ENCODE measurements at places on chromosomes 7 and 10.

DNA sequence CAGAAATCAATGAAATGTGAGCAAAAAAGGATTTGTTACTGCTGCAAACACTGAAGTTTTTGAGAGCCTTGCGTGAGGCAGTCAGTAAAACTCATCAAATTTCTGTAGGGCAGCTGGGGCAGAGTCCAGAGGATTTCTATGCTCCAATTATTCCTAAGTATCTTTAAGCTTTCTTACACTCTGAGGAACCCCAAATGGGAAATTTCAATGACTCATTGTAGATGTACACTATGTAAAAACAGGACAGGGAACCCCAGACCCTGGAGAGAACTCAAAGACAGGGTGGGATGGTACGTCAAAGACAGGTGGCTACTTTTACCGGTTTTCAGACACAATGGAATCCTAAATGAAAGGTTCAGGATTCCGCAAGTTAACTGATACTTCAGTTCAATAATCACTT is 120.2 kb downstream of the TNS3 start:
- DNase-seq, result no peak

DNA sequence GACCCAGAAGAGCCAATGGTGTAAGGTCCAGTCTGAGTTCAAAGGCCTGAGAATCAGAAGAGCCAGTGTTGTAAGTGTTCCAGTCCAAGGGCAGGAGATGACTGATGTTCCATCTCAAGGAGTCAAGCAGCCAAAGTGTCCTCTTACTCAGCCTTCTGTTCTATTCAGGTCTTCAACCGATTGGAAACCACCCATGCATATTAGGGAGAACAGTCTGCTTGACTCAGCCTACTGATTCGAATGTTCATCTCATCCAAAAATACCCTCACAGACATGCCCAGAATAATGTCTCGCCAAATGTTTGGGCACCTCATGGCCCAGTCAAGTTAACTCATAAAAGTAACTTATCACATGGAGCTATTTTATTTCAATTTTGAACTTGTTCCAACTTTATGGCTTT is 2.9 kb upstream of the WDFY4 start:
- DNase-seq, result no peak

GRCh38 chr7:123792547-123792946 is 43.7 kb upstream of the WASL start:
- no peak for DNase-seq

GRCh38 chr10:102527546-102527945 is 23.8 kb downstream of the SUFU start:
- no peak for DNase-seq

- no peak for DNase-seq
Observed at GRCh38 chr10:25811052-25811685, 122.9 kb upstream of the MYO3A start.

DNA sequence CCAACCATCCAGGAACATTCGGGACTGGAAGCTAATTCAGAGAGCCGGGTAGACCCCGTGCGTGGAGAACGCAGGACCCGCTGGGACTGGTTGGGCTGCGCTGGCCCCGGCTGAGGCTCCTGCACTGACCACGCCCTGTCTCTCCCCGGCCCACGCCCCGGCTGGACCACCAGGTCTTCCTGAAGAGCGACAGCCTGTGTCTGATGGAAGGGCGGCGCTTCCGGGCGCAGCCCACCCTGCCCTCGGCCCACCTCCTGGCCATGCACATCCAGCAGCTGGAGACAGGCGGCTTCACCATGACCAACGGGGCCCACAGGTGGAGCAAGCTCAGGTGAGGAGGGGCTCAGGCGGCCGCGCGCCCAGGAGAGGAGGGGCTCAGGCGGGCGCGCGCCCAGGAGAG is 10.2 kb upstream of the UTF1 start:
- DNase-seq, result no peak

GRCh38 chr7:29194594-29195427 is at the start of gene CHN2:
Gene CHN2 (plus strand): TSS chr7:29194775.
- peak; percentile 38 for DNase-seq

DNA sequence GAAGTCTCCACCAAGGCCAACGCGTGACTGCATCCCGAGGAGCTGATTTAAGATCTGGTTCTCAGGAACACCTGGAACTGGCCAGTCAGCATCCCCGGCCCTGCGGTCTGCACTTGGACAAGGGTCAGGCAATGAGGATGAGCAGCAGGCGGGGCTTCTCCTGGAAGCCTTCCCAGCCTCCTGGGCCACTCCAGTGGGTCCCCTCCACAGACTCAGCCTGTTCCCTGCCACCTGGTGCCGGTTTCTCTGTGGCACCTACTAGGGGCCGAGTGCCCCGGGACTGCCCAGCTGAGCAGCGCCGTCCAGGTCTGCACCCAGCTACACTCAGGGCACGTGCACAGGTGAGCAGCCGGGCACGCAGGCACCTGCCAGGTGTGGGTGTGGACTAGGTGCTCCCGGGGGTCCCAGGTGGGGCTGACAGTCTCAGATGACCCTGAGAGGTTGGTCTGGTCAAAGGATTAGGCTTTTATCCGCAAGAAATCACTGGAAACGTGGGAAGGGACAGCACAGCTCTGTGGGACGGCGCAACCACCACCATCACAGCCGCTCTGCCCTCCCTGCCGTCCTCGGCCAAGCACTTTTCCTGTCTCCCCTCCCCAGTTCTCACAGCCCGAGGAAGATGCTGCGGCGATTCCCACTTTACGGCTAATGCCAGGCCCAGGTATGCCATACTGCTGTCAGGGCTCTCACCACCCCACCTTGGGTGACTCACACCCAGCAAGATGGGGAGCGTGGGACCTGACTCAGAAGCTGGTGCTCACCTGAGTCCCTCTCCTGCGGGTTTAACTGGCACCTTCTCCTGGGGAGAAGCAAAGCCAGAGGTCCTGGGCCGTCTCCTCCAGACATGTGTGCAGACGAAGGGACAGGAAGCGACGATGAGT is 166.0 kb downstream of the RNF216 start:
- no peak for DNase-seq

DNA sequence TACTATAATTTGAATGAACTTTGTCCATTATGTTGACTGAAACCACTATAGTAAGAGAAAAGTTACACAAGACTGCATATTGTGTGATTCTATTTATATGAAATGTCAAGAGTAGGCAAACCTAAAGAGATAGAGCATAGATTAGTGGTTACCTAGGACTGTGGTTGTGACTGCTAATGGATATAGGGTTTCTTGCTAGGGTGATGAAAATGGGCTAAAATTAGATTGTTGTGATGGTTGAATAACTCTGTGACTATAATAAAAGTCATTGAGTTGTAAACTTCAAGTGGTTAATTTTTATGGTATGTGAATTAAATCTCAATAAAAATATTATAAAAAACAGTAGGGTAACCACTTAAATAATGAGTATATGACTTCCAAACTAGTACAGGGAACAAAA is 142.9 kb upstream of the AHR start:
- no peak for DNase-seq

GRCh38 chr7:33509206-33509605 is 379.8 kb downstream of the BBS9 start:
- DNase-seq, result no peak

DNA sequence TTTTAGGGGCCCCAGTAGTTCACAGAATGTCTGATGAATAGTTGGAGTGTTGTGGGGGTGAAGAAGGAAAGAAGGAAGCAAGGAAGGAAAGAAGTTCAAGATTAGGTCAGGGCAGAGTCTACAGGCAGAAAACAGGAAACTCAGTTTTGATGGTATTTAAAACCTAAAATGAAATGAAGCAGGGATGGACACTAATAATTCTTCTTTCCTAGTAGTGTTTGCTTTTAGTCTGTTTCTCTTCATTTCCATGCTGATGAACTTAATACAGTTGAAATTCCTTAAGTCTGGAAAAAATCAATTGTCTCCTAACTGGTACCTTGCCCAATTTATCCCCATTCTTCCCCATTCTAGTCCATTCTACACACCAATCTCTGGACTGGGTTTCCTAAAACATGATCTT is 59.0 kb upstream of the GSAP start:
- no peak for DNase-seq

DNA sequence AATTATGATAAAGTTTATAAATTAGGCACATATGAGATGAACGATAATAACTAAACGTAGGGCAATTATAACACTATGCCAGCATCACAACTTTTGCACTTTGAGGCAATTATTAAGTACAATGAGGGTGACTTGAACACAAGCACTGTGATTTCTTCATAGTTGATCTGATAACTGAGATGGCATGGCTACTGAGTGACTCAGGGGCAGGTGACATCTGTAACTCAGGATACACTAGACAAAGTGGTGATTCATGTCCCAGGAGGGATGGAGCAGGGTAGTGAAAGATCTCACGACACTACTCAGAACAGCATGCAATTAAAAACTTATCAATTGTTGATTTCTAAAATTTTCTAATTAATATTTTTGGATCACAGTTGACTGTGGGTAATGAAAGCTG is 98.3 kb upstream of the ARHGAP21 start:
- DNase-seq, result no peak

DNA sequence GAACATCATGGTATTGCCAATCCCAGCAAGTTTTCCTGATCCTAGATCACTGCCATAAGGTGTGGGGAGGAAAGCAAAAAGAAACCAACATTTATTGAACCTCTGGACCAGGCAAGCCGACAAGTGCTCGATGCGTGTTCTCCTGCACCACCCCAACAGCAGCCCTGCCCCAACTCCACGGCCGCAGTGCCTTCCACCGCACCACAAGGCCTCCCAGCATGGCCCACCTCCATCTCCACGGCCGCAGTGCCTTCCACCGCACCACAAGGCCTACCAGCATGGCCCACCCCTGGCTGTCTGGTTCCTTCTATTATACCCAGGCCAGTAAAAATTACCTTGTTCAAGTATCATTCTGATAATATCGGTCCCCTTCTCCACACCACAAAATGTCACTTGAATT is 8.7 kb downstream of the HIPK2 start:
- no peak for DNase-seq

DNA sequence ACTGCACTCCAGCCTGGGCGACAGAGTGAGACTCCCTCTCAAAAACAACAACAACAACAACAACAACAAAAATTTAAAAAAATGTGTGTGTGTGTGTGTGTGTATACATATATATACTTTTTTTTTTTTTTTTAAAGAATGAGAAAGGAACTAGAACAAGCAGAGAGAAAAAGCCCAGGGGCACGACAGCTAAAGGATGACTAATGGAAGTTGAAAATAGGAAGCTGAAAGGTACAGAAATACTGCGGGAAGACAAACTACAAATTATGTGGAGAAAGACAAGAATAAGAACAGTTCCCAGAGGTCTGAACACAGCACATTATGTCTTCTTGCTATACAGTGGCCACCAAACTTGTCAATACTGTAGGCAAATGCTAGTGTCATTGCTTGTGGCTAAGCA is 141.9 kb upstream of the PRSS1 start:
- DNase-seq, result no peak

GRCh38 chr7:157881048-157881771 is 544.4 kb downstream of the DNAJB6 start:
- DNase-seq, result no peak

- no peak for DNase-seq
Observed at GRCh38 chr7:33798686-33799325, 106.5 kb upstream of the BMPER start.

DNA sequence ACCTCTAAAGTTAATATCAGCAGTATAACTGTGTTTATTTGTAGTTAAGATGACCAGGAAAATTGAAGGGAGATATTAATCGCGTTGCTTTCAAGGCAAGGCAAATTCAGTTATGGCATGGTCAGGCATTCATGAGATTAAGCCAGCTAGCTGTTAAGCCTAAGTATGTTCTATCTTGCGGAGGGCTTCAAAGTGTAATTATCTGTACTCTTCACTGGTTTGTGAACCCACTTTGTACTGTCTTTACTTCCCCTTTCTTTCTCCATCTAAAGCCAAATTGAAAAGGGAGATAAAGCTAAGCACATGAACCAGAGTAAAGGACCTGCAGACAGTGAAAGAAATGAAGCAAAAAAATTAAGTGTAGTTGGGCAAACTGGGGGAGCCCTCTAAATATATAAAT is 483.1 kb upstream of the NRP1 start:
- no peak for DNase-seq

DNA sequence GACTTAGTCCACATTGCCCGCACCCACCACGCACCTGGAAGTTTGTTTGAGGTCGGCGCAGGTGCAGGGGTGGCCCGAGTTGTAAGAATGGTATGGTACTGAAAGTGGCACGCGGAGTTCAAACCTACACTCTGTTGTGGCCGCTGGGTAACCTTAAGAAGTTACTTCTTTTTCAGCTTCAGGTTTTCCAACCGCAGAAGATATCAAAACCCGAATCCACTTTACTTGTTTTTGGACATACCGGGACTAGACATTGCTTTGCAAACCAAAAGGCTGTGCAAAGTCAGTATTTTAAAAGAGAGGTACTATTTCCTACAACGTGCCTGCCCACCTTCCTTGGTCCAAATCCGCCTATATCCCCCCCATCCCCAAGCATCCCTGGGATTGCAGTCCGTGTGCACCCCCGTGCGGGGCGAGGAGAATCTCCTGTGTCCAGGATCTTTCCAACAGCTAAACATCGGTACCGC is 1.0 kb downstream of the IGFBP3 start:
- no peak for DNase-seq

DNA sequence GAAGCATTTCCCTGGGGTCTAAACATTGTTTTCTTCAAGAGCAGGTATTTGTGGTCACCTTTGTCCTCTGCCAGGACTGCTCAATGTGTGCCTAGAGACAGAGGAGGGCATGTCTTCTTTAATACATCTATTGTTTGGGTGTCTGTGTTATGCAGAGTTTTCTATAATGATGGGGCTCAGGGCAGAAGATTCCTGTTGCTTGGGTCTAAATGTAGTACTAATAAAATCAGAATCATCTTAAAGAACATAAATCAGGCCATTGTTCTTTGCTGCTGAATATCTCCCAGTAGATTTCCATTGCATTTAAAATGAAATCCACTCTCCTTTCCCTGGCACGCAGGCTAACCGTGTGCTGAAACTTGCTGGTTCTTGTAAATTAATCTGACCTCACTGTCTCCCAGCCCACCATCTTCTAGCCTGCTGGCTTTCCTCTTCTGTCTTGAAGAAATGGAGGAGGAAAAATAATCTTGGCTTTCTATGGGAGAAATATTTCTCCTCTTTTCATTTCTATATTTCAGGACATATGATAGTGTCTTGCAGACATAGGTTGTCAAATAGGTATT is 1396.8 kb downstream of the GATA3 start:
- DNase-seq, result no peak

- DNase-seq, result no peak
Observed at GRCh38 chr7:2079332-2080059, 153.2 kb downstream of the MAD1L1 start.

- DNase-seq, result no peak
Observed at GRCh38 chr7:149598721-149599308, 101.2 kb upstream of the ZNF746 start.

DNA sequence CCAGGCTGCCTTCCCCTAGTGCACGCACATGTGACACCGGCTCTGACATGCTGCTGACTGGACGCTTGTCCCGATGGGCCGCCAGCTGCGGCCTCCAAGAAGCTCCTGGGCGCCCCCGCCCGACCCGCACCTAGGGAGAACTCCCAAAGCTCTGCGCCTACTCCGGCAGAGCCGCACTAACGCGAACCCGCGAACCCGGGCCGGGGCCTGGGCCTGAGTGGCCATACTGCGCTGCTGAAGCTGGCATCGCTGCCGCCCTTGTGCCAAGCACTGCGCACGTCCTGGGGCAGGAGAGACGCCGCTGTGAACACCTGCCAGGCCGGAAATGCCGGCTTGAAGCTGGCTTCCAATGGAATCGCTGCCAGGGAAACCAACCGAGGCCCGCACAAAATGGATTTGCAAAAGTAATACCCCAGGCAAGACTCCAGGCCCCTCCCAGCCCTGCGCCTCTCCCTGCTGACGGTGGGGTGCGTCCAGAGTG is 85.1 kb downstream of the WASHC2A start:
- DNase-seq, result no peak

GRCh38 chr7:145212050-145212449 is 376.2 kb upstream of the TPK1 start:
- no peak for DNase-seq

- DNase-seq, result no peak
Observed at GRCh38 chr7:30171766-30172447, 37.1 kb downstream of the MTURN start.

All from activated CD8-positive, alpha-beta memory T cell treated with anti-CD3 and anti-CD28 coated beads for 1 hour (primary cell).